ENCODE measurements at places on chromosomes 7 and 10.

- no peak for DNase-seq
Measured at GRCh38 chr10:70851597-70852475, 36.1 kb downstream of the SGPL1 start.

- no peak for DNase-seq
Measured at GRCh38 chr7:1151156-1151555, 8.8 kb downstream of the ZFAND2A start.

- DNase-seq = no peak
Measured at GRCh38 chr7:1204460-1205140, 28.1 kb upstream of the UNCX start.

GRCh38 chr7:41732843-41733306 lies 30.0 kb upstream of the INHBA start:
- peak; percentile 50 for DNase-seq

GRCh38 chr7:4716946-4717795 lies 35.1 kb downstream of the FOXK1 start:
- DNase-seq = no peak

GRCh38 chr10:27388761-27389399 lies 115.2 kb upstream of the RAB18 start:
- DNase-seq = no peak

DNA sequence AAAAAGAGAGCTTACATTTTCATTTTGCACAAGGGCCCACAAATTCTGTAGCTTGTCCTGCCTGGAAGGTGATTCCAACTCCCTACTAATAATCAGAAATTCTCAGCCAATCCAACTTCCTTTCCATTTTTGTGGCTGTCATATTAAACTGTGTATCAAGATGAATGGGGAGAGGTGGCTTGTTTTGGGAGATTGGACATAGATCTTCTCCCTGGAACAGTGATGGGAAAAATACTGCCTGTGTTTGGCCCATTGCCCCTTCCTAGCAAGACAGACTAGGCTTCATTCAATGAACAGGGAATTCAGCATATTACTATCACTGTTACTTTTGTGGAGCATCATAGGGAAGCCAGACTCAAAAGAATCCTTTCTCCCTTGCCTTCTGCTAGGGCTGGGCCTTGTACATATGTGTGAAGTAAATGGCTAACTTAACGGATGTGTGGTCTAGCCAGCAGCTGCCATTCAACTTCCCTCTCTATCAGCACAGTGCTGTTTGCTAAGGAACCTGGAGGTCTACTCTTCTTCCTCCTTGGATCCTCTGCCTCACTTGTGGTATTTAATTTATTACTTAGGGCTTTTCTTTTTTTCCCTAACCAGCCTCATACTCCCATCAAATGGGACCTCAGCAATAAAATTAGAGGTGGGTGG lies 326.0 kb downstream of the BICC1 start:
- no peak for DNase-seq

DNA sequence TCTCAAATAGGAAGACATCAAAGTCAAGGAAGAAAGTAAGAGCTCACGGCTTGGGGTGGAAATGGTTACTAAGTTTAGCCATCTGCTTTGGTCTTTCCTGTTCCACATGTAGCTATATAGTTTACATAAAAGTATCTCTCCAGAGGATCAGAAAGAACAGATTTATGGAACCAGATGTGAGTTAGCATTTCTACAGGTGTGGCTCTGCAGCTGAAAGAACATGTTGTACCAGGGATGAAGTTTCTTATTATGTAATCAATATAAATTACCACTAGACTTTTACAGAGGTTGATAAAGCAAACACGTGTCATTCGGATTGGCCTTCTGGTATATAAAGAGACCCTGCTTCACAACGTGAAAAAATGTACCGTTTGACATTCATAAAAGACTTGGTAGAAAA lies 19.9 kb downstream of the CALD1 start:
- no peak for DNase-seq

DNA sequence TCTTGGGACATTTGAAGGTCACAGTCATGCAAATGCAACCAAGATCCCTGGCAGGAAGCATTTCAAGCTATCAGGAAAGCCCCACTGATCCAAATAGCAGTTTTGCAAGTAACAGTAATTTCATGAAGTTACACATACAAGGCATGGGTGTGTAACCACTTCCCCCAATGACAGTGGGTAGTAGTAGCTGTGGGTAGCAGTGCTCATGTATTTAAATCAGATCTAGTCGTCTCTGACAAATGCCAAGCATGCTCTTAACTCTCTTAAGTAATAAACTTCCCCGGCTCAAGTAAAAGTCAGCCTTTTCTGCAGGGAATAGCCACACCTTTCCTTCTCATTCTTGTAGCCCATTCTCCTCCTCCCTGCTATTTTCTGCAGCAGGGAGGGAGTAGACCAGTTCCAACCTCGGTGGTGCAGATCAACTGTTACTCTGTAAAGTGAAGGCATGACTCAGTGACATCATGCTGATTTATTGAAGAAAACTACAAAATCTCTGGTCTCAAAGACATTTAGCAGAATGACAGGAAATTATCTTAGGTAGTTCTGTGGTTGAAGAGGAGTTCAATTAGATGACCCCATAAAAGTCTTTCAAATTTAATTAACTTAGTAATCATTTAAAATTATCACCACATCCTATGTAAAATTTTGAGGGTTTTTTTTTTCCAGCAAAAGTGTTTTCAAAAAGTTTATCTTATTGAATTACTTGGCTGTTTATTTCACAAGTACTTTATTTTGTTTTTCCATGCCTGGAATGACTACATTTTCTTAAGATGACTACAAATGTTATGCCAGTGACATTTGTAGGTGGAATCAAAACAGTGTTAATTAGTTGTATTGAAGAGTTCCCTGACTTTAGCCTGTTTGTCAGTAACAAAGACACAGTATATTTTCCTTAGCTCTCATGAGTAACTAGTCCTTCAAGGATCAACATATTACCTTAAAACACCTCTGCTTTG lies 568.3 kb downstream of the INHBA start:
- DNase-seq = peak; percentile 70

DNA sequence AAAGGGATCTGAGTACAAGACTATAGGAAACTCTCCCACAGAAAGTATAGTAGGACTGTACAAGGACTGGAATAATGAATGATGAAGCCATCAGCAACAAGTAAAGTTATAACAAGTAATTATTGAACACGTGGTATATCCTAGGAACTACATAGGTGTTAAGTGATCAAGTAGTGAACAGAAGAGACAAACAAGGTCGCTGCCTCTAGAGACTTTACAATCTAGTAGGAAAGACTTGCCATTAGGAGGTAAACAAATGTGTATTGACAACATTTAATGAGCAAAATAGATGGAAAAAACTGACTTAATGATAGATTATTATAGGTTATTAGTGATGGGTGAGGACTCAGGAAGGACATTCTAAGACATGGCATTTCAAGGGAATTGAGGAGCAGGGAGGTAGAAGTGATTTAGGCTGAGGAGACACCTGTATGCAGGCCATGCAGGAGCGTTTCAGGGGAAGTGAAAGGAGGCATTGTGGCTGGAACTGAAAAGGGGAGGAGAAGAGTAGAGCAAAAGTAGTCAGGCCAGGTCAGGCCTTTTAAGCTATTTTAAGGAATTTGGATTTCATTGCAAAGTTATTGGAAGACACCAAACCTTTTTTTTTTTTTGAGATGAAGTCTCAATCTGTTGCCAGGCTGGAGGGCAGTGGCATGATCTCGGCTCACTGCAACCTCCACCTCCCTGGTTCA lies 8.5 kb upstream of the GLCCI1 start:
- DNase-seq = no peak

GRCh38 chr7:4650433-4651047 lies 31.6 kb upstream of the FOXK1 start:
- DNase-seq = no peak

DNA sequence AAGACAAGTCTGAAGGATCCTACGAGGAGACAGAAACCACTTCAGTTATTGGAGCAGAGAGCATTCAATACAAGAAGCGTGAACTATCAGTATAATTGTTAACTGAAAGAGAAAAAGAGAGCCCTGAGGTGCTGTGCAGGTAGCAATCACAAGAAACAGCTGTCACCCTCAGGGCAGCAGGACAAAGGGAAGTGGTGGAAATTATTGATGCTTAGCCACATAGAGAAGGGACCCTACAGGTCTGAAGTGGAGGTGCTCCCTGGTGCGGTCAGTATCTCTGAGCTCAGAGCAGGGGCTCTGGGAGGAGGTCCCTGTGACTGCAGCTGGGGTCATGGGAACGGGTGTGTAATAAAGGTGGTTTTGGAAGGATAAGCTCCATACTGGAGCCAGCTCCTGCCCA lies 97.8 kb upstream of the KLF6 start:
- no peak for DNase-seq

GRCh38 chr7:74684473-74684872 lies 27.0 kb downstream of the GTF2I start:
- DNase-seq = no peak

Data from mesenchymal stem cell (in vitro differentiated cells and primary cell).